ENCODE measurements at places on chromosomes 16 and 17. TPM values are rescaled to one million over a fixed set of nuclear protein-coding genes. Genes with fewer than 3 reads are reported as not detected.

The PPP1R27 gene
- 0.14 TPM for polyA plus RNA-seq

The ACE gene
- 17.7 TPM for polyA plus RNA-seq

The OR1D2 gene
- polyA plus RNA-seq: 0.03 TPM

The SETD1A gene
- polyA plus RNA-seq: 15.2 TPM

The SPATA32 gene
- 0.41 TPM for polyA plus RNA-seq

The IRF8 gene
- polyA plus RNA-seq: 9.1 TPM

The CLEC10A gene
- polyA plus RNA-seq: 1.0 TPM

The ITPRIPL2 gene
- polyA plus RNA-seq: 19.4 TPM

The MMP15 gene
- 12.3 TPM for polyA plus RNA-seq

The PLCG2 gene
- polyA plus RNA-seq: 47.3 TPM

The EVPLL gene
- 0.11 TPM for polyA plus RNA-seq

The TBC1D26 gene
- polyA plus RNA-seq: 0.16 TPM

The GDPD3 gene
- 17.0 TPM for polyA plus RNA-seq

The SSTR5 gene
- not detected for polyA plus RNA-seq

Data from left renal pelvis (tissue), 4 donors.